ENCODE measurements at places on chromosomes 1 and 21. TPM values are rescaled to one million over a fixed set of nuclear protein-coding genes. Genes with fewer than 3 reads are reported as not detected.

The QSOX1 gene
- total RNA-seq, result 53.6 TPM

The SFN gene
- total RNA-seq, result 0.11 TPM

The PDIK1L gene
- 7.4 TPM for total RNA-seq

The SEC16B gene
- 0.54 TPM for total RNA-seq

The CD1E gene
- not detected for total RNA-seq

The CCDC17 gene
- 0.87 TPM for total RNA-seq

The S100A13 gene
- total RNA-seq, result 182 TPM

The TLCD4 gene
- total RNA-seq, result 0.11 TPM

The MPZ gene
- total RNA-seq, result 1.7 TPM

The FBXO2 gene
- 1.4 TPM for total RNA-seq

The KLHDC9 gene
- total RNA-seq, result 1.6 TPM

The GPR37L1 gene
- not detected for total RNA-seq

The OR2AK2 gene
- not detected for total RNA-seq

The ITGB2 gene
- 0.11 TPM for total RNA-seq

The TIAM1 gene
- total RNA-seq, result 0.34 TPM

The PADI4 gene
- total RNA-seq, result not detected

The SLC25A24 gene
- total RNA-seq, result 42.7 TPM

The NTRK1 gene
- not detected for total RNA-seq

The CFH gene
- 1.3 TPM for total RNA-seq

Data from dermis lymphatic vessel endothelial cell (primary cell).